RWPE2 (cell line): ENCODE measurements at places on chromosomes 4 and X.

GRCh38 chr4:145795521-145795920 is 115.6 kb downstream of the C4orf51 start:
- DNase-seq, result no peak

DNA sequence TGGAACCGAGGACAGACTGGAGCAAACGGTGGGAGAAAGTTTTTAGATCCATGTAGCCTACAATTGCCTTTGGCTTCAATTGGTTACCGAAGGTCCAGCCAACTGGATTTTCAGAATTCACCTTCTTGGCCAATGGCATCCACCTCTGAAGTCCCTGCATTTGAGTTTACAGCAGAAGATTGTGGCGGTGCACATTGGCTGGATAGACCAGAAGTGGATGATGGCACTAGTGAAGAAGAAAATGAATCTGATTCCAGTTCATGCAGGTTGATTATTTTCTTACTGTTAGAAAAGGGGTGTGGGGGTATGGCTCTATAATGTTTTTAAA is 702 bp downstream of the KLHL5 start:
- no peak for DNase-seq

DNA sequence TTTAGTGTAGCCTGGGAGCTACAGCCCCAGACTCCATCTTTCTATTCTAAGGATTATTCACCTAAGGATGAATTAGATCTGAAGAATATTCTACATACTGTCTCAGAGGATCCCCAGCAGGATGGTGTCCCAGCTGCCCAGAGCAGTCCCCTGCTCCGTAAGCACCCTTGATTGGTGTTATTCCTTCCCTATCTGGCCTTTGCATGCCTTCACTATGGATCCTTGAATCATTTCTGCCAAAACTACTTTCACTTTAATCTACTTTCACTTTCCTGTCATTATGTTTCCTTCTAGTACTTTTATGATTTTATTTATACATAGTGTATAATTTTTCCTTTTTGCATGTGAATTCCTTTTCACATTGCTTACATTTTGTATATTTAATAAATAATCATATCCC is 39.2 kb downstream of the ARHGAP24 start:
- DNase-seq, result no peak

DNA sequence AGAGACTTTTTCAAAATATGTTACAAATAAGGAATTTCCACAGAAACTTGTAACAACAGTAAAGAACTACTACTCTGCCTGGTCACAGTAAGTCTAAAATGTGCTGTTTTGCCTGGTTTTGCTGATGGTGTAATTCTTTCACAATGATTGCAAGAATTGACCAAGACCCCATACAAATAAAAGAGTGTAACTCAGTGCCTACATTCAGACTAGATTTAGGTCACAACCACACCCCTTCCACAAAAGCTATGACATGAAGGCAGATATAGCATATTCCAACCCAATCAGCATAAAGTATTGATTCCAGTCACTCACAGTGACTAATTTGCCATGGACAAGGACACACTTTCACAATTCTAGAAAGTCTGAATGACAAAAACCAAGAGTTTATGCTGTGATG is 53.7 kb upstream of the TMPRSS11F start:
- DNase-seq, result no peak

- no peak for DNase-seq
These were observed 54.5 kb downstream of the HTT start for GRCh38 chr4:3128976-3129375.

DNA sequence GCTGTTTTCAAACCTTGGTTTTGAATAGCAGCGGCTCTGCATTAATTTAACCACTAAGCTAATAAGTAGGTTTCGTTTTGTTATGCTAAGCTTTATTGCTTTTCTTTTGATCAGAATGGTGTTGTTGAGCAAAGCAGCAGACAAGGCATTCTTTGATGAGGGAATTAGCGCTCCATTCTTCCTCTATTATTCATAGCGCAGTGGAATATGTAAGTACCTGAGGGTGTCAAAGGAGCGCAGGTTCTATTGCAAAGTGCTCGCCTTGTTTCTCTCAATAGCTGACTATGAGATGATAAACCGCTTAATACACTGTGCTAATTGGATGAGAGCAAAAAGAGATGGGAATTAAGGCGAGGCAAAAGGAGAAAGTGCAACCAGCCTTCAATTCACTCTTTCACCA is 16.3 kb downstream of the ARX start:
- no peak for DNase-seq

GRCh38 chrX:153608376-153608775 is 9.4 kb upstream of the CCNQ start:
- no peak for DNase-seq

DNA sequence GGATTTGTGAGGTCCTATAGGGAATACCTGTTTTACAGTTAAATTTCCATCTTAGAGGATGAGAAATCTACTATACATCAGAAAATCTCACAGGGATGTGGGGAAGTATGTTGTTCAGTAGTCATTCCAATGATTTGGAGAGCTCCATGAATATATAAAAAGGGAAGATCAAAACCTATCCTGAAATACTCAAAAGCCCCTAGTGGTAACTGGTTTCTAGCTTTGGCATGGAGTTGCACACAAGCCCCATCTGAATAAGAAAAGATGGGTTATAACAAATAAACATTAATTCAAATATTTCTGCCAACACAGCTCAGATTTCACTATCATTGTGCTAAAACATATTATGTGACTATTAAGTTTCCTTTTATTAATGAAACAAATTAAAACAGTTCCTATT is 101.6 kb downstream of the FBXO8 start:
- DNase-seq, result no peak
